Activated naive CD8-positive, alpha-beta T cell treated with anti-CD3 and anti-CD28 coated beads, Interleukin-2, amount 10 ng/mL, durations not matched to agents 7 days and 5 days (primary cell): ENCODE measurements at places on chromosomes 3 and 15.

DNA sequence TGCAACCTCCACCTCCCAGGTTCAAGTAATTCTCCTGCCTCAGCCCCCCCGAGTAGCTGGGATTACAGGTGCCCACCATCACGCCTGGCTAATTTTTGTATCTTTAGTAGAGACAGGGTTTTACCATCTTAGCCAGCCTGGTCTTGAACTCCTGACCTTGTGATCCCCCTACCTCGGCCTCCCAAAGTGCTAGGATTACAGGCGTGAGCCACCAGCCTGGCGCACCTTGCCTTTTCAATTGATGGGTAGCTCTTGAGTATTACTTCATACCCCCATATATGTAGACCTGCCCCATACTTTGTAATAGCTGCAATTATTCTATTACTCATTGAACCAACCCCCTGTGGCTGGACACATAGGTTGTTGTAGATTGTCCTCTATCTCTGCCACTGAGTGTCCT, 101.3 kb downstream of the LRRK1 start:
- no peak for DNase-seq

GRCh38 chr15:38053776-38054175, 119.3 kb downstream of the TMCO5A start:
- DNase-seq: no peak

DNA sequence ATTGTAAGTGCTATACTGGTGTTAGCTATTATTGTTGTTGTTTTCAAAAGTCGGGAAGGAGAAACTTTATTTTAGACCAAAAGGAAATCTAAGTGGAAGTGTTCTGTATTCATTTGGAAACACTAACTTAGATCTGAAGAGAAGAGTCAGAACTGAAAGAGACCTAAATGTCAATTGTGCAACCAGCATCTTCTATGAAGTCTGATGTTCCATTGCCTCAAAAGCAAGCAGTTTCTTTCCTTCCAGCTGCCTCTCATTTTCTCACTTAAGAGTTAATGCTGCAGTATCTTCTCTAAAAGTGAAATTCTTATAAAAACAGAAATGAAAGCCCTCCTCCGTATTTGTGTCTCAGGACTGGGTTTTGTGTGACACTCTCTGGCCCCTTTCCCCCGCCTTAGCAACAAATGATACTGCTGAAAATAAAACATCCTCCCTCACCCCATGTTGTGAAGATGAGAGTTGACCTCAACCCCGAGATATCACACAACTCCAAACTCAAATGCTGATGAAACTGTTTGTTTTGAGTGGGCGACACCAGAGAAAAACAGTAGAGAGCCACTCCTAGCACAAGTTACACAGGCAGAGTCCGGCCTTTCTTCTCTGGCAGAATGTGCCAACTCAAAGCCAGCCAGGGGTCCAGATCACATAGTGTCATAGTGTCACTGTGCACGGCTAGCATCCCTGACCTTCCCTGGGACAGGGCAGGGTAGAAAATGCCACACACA, 48.9 kb downstream of the GLDN start:
- no peak for DNase-seq

- DNase-seq: no peak
Measured at GRCh38 chr3:143627336-143627735, 220.9 kb downstream of the SLC9A9 start.

DNA sequence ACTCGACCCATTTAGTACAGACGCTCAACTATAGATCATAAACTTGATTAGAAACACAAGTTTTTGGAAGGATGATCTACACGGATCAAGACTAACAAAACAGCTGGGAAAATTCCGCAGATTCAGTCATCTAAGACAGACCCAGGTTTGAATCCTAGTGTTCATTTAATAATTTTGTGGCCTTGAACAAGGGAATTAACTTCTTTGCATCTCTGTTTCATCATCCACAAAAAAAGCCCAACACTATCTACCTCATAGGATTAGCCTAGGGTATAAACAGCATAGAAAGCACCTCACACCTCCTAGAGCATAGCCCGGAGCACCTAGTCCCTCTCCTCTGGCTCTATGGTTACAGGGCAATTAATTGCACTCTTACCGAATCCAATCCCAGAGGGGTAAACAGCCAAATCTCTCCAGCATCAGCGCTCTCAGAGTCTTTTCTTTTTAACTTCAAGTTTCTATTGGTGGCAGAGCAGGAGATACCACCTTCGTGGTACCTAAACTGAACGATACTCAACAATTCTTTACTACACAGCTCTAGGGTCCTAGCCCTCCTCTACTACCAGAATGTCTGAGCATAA, 3.5 kb downstream of the TBL1XR1 start:
- DNase-seq: no peak

DNA sequence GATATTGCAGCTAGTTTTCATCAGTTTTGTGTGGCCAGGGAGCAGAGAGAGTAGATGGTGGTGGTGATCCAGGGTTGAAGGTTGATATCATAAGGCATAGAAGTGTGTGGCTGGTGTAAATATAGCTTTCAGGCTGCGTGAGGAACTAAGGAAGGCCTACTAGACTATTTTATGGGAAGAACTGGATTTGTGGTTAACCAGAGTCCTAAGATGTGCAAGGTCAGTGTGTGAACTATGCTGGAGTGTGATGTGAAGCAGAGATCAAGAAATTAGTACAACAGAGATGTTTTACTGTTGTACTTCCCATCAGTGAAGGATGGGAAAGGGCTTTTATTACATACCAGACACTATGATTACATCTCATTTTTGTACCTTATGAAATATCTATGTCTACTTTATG, 41.5 kb downstream of the MAPK6 start:
- no peak for DNase-seq

GRCh38 chr15:83431521-83431920, 15.6 kb upstream of the SH3GL3 start:
- no peak for DNase-seq

GRCh38 chr15:93291380-93291779, 202.4 kb upstream of the RGMA start:
- no peak for DNase-seq

DNA sequence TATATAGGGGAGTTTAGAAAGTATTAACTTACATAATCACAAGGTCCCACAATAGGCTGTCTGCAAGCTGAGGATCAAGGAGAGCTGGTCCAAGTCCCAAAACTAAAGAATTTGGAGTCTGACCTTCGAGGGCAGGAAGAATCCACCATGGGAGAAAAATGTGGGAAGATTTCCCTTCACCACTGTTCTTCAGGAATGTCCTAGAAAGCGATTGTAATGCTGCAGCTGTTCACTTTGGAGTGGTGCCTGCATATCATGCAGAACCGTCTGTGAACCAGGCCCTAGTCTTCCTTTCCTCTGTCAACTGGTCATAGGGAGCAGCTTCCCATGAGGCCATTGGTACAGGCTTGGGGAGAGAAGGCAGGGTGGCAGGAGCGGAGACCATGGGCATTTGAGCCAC, 497.9 kb upstream of the ARPP21 start:
- DNase-seq: no peak

- peak; percentile 57 for DNase-seq
Measured at GRCh38 chr15:44535523-44536301, 1.2 kb upstream of the EIF3J start.

GRCh38 chr3:177427540-177427939, 230.3 kb upstream of the TBL1XR1 start:
- no peak for DNase-seq

GRCh38 chr3:39282057-39282456, 2.2 kb upstream of the CX3CR1 start:
- no peak for DNase-seq

DNA sequence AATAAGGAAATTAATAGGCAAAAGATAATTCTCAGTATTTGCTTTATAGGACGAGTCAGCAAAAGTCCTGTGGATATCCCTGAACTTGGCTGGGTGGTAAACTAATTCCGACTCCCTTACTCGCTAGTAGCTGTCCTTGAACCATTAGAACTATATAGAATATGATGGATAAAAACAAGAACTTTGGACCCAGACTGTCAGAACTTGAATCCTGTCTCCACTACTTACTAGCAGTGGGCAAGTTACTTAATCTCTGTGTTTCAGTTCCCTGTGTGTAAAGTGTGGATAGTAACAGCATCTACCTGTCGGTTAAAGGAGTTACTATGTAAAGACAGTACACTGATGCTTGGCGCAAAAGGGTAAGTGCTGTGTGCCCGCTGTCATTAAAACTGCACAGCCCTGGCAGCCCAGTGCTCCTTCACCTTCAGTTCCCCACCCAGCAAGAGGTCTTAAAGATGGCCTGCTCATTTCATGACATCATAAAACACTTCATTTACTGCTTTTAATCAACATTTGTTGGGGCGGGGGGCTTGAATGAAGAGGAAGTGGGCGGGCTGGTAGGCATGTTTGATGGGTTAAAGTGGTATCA, 7.3 kb downstream of the TPM1 start:
- DNase-seq: no peak

- DNase-seq: peak; percentile 50
Measured at GRCh38 chr15:23035964-23036566, 3.3 kb downstream of the TUBGCP5 start.

GRCh38 chr3:150410311-150411105, 2.4 kb downstream of the TSC22D2 start:
- DNase-seq: peak; percentile 59
